ENCODE measurements at places on chromosomes 4 and X. TPM values are rescaled to one million over a fixed set of nuclear protein-coding genes. Genes with fewer than 3 reads are reported as not detected.

The PHEX gene
- total RNA-seq: 0.06 TPM

The DCAF8L2 gene
- total RNA-seq: not detected

The UGT2B15 gene
- not detected for total RNA-seq

The SPON2 gene
- total RNA-seq: 9.0 TPM

The HMGB3 gene
- total RNA-seq: 86.6 TPM

GRCh38 chrX:51484616-51485015, 11.8 kb downstream of the NUDT11 start:
- H3K36me3 ChIP-seq: no peaks in the 10 kb centered on the region
- no peak overlapping the region for H3K27ac ChIP-seq
- H3K4me1 ChIP-seq: no peaks in the 10 kb centered on the region
- DNase-seq: peak; percentile 18

DNA sequence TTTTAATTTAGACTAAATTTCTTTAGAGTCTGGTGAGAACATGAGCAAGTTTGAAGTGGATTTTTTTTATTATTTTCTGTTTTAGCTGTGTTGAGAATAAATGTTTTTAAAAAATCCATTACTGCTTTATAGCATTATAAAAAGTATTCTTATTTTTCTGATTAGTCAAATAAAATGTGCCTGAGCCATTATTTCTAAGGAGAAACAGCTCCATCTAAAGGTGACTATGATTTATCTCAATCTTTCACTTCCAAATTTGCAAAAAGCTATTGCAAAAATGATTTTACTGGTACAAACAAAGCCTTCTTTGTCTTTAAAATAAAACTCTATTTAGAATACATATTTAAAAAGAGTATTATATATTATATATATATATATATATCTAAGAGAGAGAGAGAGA, 959.2 kb downstream of the FAM133A start:
- no peak for DNase-seq
- H3K27ac ChIP-seq: no peak overlapping the region
- no peak overlapping the region for H3K4me3 ChIP-seq

- no peak for DNase-seq
- no peak overlapping the region for H3K4me3 ChIP-seq
- H3K36me3 ChIP-seq: no peaks in the 10 kb centered on the region
- H3K27me3 ChIP-seq: no peaks in the 10 kb centered on the region
Observed at GRCh38 chrX:69218407-69218997, 53.2 kb upstream of the PJA1 start.

- no peak for DNase-seq
- no peak overlapping the region for H3K4me3 ChIP-seq
- no peaks in the 10 kb centered on the region for H3K36me3 ChIP-seq
- no peaks in the 10 kb centered on the region for H3K27me3 ChIP-seq
- H3K4me1 ChIP-seq: peaks cover 20% of the 10 kb centered on the region
Observed at GRCh38 chr4:6450709-6451108, 21.7 kb downstream of the PPP2R2C start.

- no peak overlapping the region for H3K4me3 ChIP-seq
- H3K36me3 ChIP-seq: no peaks in the 10 kb centered on the region
- no peaks in the 10 kb centered on the region for H3K27me3 ChIP-seq
Observed at GRCh38 chr4:36285784-36286480, 4.5 kb downstream of the DTHD1 start.

DNA sequence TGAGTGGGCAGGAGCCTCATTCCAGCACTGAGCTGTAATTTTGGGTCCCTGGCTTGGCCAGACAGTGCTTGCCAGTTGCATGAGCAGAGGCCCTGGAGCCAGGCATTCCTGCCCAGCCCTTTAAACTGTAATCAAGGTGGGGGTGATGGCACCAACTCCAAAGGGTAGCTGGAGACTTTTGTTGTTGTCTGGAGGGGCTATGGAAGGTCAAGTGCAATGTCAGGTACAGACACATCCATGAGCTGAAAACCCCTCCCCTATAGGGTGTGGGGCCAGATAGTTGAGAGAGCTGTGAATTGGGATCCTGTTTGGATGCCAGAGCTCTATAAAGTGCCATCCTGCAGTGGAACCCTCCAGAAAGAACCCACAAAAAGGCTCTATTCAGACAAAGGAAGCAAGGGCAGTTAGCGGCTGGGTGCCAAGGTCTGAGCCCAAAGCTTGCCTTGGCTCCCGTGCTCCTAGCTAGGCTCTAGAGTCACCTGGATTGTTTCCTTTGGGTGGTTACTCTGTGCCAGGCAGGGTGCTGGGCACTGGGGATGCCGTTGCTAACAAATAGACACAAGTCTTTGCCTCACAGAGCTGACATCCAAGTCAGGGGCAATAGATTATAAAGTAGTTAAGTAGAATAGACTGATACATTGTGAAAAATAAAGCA, 163.0 kb downstream of the EFNB1 start:
- no peak for DNase-seq
- no peak overlapping the region for H3K4me3 ChIP-seq
- H3K4me1 ChIP-seq: peaks cover 5% of the 10 kb centered on the region
- H3K27ac ChIP-seq: no peak overlapping the region
- no peaks in the 10 kb centered on the region for H3K36me3 ChIP-seq

- no peaks in the 10 kb centered on the region for H3K4me1 ChIP-seq
- peak overlapping the region; percentile 42 for H3K4me3 ChIP-seq
- no peaks in the 10 kb centered on the region for H3K36me3 ChIP-seq
- no peak for DNase-seq
- H3K27ac ChIP-seq: no peak overlapping the region
Observed at GRCh38 chr4:81152839-81153713, 61.9 kb downstream of the PRKG2 start.

DNA sequence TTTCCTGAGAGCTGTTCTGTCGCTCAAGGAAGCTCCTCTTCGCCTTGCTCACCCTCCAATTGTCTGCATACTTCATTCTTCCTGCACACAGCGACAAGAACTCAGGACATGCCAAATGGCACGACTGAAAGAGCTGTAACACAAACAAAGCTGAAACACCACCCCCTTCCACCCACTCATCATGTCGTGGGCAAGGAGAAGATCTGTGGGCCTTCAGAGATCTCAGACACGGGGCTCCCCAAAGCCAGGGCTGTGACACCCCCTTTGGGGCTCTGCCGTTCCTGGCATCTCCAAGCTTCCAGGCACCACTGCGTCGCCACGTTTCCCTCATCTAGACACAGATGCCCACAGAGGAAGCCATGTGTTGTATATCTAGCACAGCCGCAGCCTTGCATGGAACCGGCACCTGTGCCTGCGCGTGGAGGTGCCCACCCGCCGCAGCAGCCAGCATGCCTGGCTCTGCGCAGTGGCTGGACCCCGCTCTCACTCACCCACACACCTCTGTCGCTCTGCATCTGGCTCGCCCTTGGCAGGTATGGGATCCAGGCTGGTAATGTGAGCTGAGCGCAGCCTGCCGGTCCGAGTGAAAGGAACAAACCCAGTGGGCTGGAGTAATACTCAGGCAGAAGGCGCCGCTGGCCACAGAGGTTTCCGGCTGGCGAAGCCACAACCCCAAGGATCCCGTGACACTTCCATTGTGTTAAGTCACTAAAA, 676.4 kb upstream of the INTU start:
- H3K36me3 ChIP-seq: no peaks in the 10 kb centered on the region
- H3K27ac ChIP-seq: no peak overlapping the region
- no peak overlapping the region for H3K4me3 ChIP-seq
- DNase-seq: no peak
- H3K27me3 ChIP-seq: no peaks in the 10 kb centered on the region

GRCh38 chr4:102552781-102553180, 51.6 kb downstream of the NFKB1 start:
- H3K27me3 ChIP-seq: no peaks in the 10 kb centered on the region
- DNase-seq: no peak
- no peaks in the 10 kb centered on the region for H3K36me3 ChIP-seq
- no peak overlapping the region for H3K27ac ChIP-seq

DNA sequence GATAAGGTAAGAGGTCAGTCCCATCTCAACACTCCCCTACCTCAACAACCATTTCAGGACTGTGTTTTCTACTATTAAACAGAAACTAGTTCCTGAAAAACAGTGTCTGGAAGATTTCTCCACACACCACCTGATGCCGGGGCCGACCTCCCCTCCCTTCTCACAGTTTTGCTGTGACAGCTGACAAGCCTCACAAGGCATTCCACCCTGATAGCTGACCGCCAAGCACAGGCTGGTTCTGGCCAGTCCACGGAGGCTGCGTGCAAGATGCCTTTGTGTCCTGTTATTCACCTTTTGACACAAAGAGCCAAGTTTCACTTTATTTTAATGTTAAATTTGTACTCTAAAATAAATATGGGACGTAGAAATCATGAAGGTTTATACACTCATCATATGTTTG, 758.6 kb downstream of the PDHA2 start:
- no peak overlapping the region for H3K27ac ChIP-seq
- H3K27me3 ChIP-seq: no peaks in the 10 kb centered on the region
- H3K36me3 ChIP-seq: no peaks in the 10 kb centered on the region
- peak; percentile 45 for DNase-seq

DNA sequence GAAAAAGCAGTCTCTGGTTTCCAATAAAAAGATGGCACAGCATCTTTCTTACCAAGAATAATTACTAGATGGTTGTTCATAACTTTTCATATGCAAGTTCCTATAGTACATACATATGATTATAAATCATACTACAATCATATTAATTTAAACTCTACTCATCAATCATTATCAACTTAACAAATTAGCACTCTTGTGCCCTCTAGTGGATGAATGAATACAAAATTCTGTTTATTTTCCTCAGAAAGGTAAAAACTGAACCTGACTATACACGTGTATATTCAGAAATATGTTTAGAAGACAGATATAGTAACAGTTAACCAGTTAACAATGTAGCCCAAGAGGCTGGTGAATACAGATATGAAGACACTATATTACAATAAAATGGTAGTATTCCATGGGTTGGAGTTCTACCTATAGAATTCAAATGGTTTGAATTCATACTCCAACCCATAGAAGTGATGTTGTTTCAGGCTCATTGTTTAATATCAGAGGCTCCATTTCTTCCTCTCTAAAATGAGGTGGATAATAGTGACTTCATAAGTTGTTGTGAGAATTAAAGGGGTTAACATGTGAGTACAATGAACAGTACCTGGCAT, 100.0 kb downstream of the ADAMTS3 start:
- H3K27ac ChIP-seq: no peak overlapping the region
- no peaks in the 10 kb centered on the region for H3K27me3 ChIP-seq
- H3K4me3 ChIP-seq: no peak overlapping the region
- peaks cover 5% of the 10 kb centered on the region for H3K4me1 ChIP-seq
- H3K36me3 ChIP-seq: no peaks in the 10 kb centered on the region
- peak; percentile 61 for DNase-seq

GRCh38 chrX:14026121-14026520, 3.6 kb downstream of the GEMIN8 start:
- H3K4me3 ChIP-seq: peak overlapping the region; percentile 8
- peaks cover 25% of the 10 kb centered on the region for H3K4me1 ChIP-seq
- H3K27ac ChIP-seq: peak overlapping the region; percentile 68
- no peaks in the 10 kb centered on the region for H3K36me3 ChIP-seq

GRCh38 chrX:19195243-19195610, 73.0 kb upstream of the ADGRG2 start:
- H3K4me3 ChIP-seq: no peak overlapping the region
- H3K36me3 ChIP-seq: no peaks in the 10 kb centered on the region
- no peaks in the 10 kb centered on the region for H3K27me3 ChIP-seq
- DNase-seq: no peak
- no peaks in the 10 kb centered on the region for H3K4me1 ChIP-seq

- no peaks in the 10 kb centered on the region for H3K36me3 ChIP-seq
- H3K27ac ChIP-seq: no peak overlapping the region
Observed at GRCh38 chr4:10022346-10023049, 1.2 kb upstream of the SLC2A9 start.
